ACHN (cell line): ENCODE measurements at places on chromosomes 13 and 19.

GRCh38 chr13:25266706-25267105 is 20.6 kb downstream of the MTMR6 start:
- DNase-seq, result no peak

DNA sequence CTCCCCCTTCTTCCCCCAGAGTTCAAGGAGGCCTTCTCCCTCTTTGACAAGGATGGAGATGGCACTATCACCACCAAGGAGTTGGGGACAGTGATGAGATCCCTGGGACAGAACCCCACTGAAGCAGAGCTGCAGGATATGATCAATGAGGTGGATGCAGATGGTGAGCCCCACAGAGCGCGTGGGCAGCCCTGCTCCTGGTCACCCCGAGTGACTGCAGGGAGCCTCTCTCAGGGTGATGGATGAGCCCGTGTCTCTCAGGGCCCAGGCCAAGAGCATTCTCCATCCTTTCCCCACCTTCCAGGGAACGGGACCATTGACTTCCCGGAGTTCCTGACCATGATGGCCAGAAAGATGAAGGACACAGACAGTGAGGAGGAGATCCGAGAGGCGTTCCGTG is 7.0 kb downstream of the CALM3 start:
- DNase-seq, result no peak

DNA sequence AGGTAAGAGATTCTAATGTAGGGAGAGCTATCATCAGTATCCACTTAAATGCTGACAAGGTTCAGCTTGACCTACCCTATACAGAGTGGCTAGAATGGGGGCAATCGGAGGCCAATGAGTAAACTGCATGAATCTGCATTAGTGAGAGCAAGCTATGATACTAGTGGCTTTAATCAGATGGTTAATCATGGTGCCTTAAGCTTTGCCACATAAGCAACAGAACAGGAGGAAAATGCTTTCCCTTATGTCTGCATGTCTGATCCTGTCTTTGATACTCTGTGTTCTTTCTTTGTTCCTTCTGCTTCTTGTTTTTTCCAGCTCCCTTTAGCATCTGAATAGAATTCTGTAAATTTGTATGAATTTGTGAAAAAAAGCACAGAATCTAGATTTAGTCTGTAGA is 91.1 kb downstream of the WDFY2 start:
- no peak for DNase-seq

DNA sequence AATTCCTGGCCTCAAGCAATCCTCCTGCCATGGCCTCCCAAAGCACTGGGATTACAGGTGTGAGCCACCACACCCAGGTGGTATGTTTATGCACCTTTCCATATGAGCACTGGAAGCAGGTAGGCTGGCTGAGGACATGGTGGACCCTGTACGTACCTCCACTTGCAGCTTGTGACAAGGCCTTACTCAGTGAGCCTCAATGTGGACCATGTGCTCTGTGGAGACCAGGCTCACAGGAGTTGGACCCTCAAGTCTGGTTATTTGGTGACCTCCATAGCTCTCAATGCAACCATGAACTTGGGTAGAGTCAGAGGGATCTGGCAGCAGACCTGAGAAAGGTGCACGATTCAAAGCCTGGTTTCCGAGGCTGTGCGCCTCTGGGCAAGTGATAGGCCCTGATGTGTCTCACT is 5.5 kb downstream of the ACP4 start:
- DNase-seq, result no peak

- no peak for DNase-seq
Observed at GRCh38 chr13:36476661-36477060, 44.4 kb downstream of the CCNA1 start.

GRCh38 chr19:48477698-48478338 is 8.6 kb downstream of the CYTH2 start:
- DNase-seq, result no peak

GRCh38 chr13:98622931-98623331 is 46.0 kb upstream of the STK24 start:
- DNase-seq, result no peak
